ENCODE measurements at places on chromosomes 13 and 19.

DNA sequence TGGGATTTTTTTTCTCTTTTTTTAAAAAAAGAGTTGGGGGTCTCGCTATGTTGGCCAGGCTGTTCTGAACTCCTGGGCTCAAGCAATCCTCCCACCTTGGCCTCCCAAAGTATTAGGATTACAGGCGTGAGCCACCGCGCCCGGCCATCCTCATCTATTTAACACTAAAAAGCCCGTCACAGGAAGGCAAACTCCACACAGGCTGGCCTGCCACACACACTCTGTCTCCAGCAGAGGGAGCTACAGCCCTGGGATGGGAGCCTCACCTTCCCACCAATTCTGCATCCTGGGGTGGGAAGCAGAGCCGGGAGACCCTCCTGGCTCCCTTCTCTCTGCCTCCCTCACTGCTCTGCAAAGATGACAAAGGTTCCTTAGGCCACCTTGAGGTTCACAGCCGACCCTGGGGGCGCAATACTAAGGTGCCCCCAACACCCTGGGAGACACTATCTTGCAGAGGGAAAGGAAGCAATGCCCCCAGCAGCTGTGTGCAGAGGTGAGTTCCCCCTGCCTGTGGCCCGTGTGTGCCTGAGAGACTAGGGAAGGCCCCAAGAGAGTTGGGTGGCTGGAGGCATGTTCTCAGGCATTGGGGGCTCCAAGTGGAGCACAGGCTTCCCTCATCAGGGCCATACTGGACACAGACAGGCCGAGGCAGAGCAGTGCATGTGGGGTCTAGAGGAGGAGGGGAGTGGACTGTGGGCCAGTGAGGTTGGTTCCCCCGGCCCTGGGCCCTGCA lies 27.4 kb upstream of the TIMM44 start:
- peak; percentile 60 for DNase-seq

DNA sequence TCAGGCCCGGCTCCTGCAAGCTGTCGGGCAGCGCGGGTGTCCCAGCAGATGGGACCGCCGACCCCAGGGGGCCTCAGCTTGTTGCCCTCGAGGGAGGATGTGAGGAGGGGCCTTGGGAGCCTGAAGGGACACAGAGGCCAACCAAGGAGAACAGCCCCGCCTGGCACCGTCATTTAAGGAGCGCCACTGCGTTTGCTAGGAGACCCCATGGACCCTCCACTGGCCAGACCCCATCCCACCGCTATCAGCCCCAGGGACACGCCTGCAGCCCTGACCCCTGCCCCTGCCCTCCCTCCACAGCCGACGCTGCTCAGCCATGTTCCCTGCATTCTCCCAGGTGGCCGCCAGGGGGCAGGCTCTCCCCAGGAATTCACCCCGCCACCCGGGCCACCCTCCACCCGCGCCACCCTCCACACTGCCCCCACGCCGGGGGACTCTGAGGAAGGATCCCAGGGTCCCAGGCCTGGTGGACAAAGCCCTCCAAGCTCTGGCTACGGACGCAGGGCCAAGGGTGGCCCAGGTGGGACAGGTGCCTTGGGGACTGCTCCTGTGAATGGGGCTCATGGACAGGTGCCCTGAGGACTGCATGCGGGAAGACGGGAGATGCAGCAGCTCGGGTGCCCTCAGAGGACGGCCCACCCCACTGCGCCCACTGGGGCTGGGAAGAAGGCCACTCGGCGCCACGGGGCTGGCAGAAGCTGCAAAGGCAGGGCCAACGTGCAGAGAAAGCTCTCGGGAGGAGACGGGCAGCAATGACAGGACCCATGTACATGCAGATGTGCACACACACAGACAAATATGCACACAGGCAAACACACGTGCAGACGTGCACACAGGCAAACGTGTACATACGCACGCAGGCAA lies 34.4 kb downstream of the PIP5K1C start:
- peak; percentile 52 for DNase-seq

GRCh38 chr13:23440821-23441618 lies 7.5 kb upstream of the SACS start:
- no peak for DNase-seq

GRCh38 chr13:38641164-38641948 lies 45.5 kb upstream of the FREM2 start:
- peak; percentile 39 for DNase-seq

DNA sequence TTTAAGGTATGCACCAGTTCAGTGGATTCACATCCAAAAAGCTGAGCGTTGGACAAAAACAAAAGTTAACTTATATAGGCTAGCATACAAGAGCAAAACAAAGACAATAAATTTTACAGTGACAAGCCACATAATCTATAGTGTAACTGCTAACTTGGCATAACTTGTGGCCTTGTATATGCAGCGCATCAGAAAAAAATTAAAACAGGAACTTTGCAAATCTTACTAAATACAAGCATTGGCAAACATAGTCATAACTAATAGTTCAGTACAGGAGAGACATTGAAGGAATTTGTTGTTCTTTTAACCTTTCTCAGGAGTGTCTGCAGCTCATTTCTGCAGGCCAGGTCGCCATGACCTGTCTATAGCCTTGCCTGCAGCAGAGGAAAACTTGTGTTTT lies 54.6 kb downstream of the OR10H4 start:
- DNase-seq = no peak

DNA sequence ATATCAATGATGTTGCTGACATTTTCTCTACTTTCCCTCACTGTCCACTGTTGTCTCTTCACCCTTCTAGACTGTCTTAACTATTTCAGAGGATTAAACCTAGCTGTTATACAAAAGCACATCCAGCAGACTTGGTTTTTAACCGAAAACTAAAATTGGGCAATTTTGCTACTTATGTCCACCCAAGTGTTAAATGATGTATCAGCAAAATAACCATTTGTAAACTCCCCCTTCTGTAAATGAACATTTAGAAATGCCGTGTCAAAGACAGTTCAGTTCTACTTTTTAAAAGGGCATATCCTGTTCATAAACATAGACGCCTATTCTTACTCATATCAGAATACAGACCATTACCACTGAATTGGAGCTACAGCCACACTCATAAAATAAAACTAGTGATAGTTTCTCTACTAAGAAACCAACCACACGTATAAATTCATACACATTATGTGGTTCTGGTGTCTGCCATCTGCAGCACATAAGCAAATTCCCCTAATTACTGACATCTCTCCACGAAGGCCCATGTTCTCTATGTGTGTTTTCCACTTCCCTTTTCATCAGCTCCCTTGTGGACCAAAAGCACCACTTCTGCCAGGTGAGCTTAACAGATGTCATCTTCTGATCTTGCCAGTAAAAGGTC lies 1091.8 kb downstream of the PCDH9 start:
- DNase-seq = no peak

GRCh38 chr19:52343548-52343947 lies 7.5 kb downstream of the ZNF610 start:
- DNase-seq = peak; percentile 69

DNA sequence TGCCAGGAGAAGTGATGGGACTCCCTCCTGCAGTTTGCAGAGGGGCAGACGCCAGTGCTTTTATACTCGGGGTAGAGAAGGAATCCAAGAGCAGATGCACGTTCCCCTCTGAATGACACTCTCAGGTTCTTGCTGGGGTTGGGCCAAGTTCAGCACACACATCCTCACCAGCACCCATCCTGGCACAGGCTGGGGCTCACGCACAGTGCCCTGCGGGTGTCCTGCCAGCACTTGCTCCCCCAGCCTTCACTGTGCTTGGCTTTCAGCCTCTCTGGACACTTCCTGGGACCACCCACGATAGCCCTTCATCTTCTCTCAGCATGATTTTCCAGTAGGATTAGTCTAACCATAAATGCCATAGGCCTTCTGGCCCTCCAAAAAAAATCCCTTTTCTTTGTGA lies 158.6 kb downstream of the ZNF536 start:
- no peak for DNase-seq

- DNase-seq = peak; percentile 34
Observed at GRCh38 chr19:41064974-41065569, 23.2 kb upstream of the CYP2A13 start.

DNA sequence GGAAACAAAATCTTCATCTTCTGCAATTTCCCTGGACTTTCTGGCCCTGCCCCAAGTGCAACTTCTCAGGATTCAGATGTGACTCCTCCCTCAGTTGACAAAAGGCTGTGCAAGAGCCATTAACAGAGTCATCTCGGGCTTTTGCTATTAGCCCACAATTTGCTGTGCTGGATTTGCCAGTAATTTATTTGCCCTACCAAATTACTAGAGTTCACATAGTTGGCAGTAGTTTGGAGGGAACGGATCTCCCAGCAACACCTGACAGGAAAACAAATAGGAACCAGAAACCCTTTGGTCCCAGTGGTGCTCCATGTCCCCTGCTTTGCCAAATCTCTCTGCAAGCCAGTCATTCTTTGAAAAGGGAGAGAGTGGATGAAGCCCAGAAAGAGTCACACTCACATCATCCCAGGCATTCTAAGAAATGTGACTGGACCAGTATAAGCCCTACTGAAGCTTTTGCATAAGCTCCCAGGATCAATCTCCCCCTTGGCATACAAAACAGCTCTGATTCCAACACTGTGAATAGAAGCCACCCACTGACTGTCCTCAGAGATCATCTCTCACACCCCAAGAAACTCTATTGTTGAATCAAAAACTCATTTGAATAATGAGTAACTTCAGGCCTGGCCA lies 350.1 kb upstream of the NBEA start:
- DNase-seq = no peak

DNA sequence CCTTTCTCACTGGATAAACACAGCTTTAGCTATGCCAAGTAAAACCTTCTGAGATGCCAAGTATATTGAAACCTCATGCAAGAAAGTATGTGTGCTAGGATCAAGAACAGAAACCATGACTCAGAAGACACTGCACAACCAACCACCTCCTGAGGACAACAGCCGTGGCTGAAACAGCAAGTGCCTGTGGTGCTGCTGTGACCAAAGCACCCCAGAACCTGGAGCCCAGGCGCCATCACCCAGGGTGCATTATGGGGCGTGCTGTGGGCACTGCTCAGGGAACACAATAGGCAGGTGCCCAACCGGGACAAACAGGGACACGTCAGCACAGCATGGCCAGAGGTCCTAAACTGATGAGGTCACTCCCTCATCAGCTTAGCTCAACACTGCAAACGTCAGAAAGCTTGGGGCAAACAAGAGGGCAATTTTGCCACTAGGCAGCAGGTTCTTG lies 101.3 kb upstream of the SLC15A1 start:
- peak; percentile 89 for DNase-seq

DNA sequence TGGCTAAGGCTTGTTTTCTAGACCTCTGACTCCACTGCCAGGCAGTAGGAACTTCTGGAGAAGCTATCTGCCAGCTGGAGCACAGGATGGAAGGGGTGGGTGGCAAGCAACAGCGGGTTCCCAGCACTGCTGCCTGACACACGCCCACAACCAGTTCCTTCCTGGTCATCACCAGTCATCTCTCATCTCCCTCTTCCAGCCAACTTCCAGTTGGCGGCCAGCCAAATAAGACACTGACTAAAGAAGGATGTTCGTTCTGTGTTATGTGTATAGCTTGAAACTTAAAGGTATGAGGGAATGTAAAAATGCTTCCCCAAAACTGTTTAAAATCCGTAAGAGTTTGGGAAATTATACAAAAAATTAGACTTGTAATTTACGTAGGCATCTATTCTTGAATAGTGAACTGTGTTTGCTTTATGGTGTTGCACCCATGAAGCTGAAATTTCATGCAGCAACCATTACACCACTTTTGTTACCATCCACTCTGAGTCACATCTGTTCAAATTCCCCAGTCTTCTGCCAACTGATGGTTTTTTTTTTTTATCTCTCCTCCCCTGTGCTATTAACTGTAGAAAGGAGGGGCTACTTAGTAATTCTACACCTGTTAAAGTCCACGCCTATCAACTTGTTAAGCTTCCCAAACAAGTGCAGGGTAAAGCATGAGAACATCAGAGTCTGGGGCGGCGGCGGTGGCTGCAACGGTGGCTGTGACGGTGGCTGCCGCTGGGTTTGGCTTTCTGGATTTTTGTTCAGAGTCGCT lies 86.2 kb upstream of the FRY start:
- DNase-seq = peak; percentile 96

GRCh38 chr19:15372891-15373301 lies 6.7 kb downstream of the AKAP8 start:
- no peak for DNase-seq

DNA sequence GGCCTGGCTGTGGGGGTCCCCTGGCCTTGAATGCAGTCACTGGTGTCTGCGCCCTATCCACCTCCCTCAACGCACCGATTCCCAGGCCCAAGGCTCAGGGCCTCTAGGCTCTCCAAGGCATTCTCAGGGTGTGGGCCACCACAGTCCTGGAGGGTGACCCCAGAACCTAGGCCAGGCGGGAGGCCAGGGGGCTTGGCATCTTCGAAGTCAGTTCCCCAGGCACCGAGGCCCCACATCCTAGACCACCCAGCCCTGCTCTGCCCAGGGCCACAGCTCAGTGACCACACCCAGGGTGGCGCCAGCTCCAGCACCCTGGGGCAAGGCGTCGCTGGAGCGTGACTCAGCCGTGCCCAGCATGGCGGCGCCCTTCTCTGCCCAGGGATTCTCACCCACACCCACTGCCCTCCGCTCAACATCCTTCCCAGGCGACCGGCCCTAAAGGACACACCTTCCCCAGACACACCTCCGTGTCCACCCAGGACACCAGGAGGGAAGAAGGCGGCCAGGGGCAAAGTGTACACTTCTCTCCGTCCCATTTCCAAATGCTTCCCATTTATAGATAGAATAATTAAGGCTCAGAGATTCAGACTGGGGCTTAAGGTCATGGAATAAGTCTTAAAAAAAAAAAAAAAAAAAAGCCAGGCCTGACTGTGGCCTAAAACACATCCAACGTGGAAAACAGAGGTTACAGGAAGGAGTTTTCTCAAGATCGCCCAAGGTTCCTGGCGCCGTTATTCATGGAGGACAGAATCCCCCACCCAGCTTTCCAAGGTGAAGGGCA lies 36.4 kb upstream of the NANOS3 start:
- DNase-seq = peak; percentile 94

- no peak for DNase-seq
Observed at GRCh38 chr13:112705286-112705685, 15.4 kb downstream of the ATP11A start.

DNA sequence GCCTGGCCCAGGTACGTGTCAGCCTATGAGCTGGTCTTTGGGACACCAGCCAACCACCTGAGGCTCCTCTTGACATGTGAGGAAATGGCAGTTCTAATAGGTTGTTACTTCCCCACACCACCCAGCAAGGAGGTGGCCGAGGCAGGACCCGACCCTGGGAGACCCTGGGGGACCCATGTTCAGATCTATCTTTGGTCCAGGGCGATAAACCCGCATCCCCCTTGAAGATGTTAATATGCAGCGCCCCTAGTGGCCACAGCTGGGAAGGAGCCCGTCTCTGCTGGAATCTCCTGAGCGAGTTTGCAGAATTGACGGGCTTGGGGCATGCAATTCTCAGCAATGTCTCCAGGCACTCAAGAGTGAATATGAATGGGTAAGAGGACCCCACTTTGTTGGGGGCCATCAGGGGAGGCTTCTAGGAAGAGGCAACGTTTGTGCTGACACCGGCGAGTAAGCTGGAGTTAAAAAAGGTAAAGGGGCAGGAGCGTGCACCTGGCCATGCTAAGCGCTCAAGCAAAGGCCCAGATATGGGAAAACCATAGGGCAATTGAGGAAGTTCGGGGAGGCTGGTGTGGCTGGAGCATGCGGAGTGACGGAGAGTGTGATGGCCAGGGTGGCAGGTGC lies 1.5 kb upstream of the MYO1F start:
- DNase-seq = peak; percentile 74
